Activated CD4-positive, alpha-beta T cell treated with anti-CD3 and anti-CD28 coated beads, Interleukin-2, amount 50 U/mL, for 48 hours (primary cell): ENCODE measurements at places on chromosomes 11 and 22.
A peak's percentile ranks its signal among the peaks of the same experiment; 100 is the strongest.

DNA sequence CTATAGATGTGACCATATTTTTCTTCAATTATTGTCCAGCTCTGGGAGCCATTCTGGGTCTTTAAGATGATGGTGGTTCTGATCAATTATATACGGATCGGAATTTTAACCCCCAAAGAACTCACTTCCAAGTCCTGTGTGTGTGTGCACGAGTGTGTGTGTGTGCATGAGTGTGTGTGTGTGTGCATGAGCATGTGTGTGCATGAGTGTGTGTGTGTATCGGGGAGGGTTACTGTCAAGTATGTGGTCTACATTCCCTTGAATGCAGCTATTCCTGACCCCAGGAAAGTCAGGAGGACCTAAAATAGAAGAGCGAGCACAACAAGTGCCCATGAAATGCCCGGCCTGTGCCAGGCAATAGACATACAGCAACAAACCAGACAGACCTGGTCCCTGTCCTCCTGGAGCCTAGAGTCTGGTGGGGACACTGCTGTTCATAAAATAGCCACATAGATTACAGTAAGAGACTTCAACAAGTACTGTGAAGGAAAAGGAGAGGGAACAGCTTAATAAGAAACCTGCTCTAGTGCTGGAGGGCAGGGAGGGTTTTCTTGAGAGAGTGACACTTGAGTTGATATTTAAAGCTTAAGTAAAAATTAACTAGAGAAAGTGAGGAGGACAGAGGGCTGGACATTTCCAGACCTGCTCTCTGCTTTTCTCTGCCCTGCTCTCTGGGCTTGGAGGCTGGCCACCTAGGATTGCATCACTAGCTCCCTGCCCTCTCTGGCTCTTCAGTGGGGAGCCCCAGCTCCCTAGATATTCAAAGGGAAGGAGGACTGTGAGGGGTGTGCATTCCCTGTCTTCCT is 66.1 kb upstream of the SPON1 start:
- no peak for DNase-seq

GRCh38 chr11:79896258-79896657 is 455.4 kb upstream of the TENM4 start:
- no peak for DNase-seq

DNA sequence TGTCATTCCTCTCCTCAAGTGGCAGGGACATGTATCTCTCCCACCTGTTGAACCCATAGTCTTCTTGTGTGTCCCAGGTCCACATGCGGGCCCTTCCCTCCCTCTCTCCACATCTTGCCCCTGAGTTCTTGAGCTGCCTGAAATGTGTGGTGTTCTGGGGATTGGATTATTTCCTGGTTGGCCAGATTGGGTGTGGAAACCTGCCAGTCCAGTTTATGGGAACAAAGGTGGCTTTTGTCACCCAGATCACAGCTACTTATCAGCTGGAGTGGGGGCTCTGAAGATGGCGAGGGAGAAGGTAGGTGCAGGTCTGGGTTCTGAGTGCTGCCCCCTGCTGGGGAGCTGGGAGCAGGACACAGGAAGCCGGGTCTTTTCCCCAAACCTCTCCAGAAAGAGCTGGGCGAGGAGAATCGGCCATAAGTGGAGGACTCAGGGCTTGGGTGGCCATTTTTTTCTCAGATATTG is 14.2 kb downstream of the DTX4 start:
- peak; percentile 55 for DNase-seq

DNA sequence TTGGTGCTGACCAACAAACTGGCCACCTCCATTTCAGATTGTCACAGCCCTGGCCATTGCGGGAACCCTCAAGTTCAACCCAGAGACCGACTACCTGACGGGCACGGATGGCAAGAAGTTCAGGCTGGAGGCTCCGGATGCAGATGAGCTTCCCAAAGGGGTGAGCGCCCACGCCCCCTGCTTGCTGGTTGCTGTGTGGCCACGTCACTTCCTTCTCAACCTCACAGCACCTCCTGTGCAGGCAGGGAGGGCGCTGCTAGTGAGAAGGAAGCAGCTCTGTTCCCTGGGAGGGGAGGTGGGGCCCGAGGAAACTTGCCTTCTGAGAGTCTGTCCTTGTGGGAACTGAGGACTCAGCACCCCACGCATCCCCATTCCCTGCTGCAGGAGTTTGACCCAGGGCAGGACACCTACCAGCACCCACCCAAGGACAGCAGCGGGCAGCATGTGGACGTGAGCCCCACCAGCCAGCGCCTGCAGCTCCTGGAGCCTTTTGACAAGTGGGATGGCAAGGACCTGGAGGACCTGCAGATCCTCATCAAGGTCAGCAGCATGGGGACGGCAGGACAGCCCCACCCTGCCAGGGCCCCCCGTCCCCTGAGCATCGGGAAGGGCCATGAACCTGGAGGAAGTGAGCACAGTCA is 19.3 kb downstream of the POLR3H start:
- DNase-seq = peak; percentile 67

- DNase-seq = no peak
Measured at GRCh38 chr22:45807156-45807915, 135.7 kb downstream of the ATXN10 start.

GRCh38 chr11:96279018-96279895 is 63.7 kb downstream of the MAML2 start:
- no peak for DNase-seq

DNA sequence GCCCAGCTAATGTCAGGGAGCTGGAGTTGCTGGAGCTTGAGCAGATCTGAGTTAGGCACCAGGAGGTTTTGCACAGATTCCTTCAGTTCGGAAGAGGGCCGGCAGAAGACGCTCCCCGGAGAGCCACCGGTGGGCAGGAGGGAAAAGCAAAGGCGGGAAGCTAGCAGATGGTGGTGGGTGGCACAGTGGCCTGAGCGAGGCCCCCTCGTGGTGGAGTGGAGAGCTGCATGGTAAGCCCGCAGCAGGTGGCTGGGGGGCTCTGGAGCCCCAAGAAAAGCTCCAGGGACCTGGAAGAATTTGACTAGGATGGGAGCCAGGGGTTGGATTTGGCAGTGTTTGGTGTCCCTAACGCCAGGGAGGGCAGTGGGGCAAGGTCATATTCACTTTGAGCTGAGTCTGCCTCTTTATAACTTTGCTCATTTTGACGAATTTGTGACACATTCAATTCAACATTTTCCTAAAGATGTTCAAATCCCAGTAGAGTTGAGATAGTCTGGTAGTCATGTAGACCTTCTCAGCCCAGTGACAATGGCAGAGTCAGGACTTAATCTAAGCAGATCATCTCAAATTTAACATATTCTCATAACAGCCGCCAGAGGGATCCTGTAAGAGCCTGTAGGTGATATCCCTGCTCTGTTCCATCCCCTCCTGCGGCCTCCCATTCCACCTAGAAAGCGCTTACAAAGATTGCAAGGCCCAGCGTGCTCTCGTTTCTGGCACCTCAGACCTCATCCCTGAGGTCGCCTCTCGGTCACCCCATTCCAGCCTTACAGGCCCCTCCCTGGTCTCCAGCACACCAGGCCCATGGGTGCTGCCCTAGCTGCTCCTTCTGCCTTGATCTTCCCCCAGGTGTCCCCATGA is 57.9 kb downstream of the TRIM29 start:
- peak; percentile 18 for DNase-seq

DNA sequence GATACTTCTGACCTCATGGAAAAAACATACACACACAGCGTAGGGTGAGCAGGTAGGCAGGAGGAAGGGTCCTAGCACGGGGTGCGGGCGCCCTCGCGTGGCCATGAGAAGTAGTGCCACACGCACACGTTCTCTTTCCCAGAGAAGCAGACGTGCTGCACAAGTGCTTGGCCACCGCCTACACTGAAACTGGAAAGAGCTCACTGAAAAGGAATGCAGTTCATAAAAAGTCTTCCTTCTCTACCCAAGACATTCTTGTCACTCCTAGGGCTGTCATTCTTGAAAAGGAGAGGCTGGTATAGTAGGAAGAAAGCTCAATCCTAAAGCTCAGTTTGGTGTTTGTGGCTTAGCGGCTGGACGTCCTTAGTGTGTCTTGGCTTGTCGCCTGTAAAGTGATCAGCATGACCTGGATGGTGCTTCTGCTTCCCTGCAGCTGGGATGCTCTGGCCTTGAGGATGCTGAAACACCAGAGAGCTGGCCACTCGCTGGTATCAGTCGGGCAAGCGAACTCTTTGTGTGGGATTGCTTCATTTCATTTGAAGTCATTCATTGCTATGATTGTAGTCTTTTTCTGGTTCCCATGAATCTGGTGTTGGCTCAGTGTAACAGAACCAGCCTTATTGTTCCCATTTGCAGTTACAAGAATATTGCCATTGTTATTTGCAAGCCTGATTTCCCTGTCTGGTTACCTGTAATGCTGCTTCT is 303.8 kb downstream of the NTM start:
- DNase-seq = peak; percentile 60

DNA sequence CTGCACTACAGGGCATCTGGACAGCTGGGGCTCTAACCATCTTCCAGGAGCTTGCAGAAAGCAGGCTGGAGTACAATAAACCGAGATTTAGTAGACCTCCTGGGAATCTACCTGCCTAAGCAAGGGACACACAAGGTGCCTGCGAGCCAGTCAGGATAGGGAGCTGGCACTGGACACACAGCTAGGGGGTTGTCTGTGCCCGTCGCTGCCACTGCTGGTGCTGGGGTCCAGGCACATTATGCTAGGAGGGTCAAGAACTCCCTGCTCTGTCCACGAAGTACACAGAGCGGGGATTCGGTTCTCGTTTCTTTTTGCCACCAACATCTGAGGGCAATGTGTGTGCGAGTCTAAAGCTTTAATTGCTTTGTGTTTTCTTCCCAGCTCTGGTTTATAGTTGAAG is 4.2 kb downstream of the RIC8A start:
- no peak for DNase-seq

- no peak for DNase-seq
Measured at GRCh38 chr11:126328444-126328843, 24.6 kb downstream of the DCPS start.

DNA sequence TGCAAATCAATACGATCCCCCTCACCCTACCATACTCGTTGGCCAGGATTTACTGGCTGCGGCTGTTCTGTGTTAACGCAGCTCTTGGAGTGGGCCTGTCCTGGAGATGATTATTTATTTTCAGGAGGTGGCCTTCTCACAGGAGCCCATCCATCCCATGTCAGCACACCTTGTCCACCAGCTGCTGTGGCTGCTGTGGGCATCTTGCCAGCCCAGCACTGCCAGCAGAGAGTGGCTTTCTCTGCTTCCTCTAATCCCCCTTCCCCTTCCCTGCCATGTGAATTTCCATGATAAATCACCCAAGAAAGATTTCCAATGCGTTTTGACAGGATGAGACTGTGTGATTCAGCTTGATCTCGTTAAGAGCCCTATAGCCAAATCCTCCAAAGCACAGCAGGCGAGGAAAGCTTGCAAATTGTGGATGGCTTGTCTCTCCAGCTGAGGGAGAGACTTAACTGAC is 309.1 kb upstream of the C11orf87 start:
- DNase-seq = no peak

DNA sequence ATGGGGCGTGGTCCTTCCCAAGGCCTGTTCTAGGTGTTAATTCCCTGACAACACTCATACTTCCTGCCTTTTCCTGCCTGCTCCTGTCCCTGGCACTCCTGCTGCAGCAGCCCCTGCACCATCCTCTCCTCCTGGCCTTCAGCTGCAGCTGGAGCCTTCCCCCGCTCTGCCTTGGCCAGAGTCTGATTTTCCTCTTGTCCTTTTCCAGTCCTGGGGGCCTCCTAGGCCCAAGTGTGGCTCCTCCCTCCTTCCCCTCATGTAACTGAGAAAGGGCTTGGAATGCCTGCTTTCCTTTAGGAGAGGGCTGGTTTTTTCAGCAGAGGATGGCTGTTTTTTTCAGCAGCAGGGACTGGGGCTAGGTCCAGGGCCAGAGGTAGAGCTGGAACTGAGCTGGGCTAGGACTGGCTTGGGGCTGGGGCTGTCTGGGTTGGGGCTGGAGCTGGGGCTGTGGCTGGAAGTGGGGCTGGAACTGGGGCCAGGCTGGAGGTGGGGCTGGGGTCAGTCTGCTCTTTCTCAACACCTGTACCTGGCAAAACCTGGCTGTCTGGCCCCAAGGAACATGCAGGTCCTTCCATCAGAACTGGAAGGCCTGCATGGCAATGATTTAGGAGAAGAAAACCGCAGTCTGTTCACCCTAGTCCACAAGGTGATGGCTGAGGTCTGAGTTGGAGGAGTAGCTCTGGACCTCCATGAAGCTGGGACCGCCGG is 23.6 kb downstream of the ZC3H7B start:
- no peak for DNase-seq

DNA sequence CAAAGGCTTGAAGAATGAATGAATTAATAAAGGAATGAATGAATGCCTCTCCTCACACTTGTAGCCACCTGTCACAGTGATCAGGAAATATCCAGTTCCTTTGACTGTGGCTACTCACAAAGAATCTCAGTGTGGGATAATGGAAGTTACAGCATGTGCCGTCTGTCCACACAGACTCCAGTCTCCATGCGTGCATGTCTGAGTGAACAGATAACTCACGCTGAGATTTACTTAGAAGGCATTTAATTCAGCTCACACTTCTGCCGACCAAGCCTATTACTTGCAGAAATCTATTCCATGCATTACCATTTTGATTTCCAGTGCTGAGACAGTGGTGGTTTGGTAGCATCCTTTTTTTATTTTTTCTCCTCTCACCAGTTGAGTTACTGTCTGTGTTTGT is 32.3 kb upstream of the HMGXB4 start:
- DNase-seq = no peak

- no peak for DNase-seq
Measured at GRCh38 chr22:30809086-30809485, 114.4 kb downstream of the OSBP2 start.

GRCh38 chr11:126423743-126424142 is 68.3 kb downstream of the ST3GAL4 start:
- DNase-seq = no peak

DNA sequence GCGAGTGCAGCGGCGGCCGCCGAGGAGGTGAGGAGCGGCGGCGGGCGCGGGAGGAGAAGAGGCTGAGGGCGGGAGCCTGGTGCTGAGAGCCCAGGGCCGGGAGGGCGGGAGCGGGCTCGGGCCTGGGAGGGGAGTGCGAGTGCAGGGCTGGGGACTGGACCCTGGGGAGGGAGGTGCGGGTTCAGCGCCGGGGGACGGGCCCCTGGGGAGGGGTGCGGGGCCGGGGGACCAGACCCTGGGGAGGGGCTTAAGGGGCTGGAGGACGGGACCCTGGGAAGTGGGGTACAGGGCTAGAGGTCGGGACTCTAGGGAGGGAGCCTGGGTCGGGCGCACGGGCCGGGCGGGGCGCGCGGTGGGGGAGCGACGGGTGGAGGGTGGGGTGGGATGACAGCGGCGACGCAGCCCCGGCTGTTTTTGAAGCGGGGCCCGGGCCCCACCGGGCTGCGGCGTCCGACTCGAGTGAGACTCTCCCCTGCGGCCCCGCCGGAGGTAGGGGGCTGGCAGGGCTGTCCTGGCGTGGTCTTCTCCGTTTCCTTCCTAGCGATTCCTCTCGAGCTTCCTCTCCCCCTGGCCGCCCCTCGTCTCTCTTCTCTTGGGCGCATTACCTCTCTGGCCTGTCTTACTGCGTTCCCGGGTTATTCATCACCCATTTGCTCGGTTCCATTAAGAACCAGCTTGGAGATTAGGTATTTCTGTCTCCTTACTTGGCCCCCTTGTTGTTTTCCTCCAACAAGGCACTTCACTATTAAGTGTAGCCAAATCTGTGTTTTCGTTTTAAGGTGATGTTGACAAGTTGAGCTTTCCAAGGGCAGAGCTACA is 754 bp downstream of the NUP50 start:
- peak; percentile 38 for DNase-seq
